ENCODE measurements at places on chromosomes 2 and 18.

GRCh38 chr2:171811245-171811628 lies 82.8 kb downstream of the SLC25A12 start:
- DNase-seq, result peak; percentile 32

- no peak for DNase-seq
These were observed 30.6 kb downstream of the RTN4 start for GRCh38 chr2:55019526-55020258.

- DNase-seq, result peak; percentile 10
These were observed 3.8 kb upstream of the SESTD1 start for GRCh38 chr2:179268277-179268925.

- no peak for DNase-seq
These were observed 38.1 kb downstream of the PLEK start for GRCh38 chr2:68403199-68403644.

DNA sequence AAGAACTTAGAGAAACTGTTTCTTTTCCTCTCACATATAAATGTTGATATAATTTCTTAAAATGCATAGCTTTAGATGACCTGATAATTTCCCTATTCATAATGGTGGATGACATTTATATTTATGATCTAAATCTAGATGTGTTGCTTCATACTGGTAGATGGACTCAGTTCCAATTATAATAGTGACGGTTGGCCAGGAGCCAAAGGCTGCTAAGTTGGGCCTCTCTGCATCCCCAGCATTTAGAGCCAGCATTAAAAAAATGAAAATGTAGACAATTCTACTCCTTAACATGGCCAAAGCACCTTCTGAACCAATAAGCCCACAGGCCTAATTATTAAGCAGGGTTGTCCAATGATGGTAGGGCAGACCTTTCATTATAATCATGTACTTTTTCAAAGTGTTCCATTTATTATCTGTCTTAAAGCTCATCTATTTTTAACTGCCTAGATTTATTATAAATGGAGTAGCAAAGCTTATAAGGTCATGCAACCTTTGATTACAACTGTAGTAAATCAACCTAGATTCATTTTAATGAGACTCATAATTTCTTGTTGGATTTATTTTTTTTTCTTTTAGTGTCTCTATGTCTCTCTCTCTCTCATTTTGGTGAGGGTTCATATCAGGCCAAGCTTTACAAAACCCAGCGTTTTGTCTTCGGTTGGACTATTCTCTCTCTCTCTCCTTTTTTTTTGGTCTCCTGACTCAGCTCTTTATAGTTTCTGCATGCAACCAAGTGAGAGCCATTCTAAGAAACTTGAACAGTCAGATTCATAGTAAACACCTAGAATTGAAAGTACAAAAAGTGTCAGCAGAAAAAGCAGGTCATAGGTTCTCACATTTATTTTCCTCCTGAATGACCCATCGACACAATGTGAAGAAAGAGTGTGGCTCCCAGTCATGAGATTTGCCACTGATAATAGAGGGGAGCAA lies 2016.1 kb upstream of the PIK3C3 start:
- no peak for DNase-seq

DNA sequence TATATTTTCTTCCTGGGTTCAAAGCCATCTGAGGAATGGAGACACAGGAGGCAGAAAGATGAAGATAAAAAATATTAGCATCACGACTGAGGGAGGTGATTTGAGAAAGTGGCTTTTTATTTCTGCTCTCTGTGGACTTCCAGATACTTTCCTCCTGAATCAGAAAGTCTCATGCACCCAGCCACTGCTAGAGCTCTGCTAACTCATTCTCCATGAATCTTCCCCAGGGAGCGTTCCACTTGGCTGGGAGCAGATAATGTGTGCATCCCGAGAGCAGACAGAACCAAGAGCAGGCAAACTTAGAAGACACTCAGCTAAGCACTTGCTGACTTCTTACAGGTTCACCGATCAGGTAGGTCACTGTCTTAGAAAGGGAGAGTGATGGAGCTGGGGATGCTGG lies 264.1 kb upstream of the THUMPD2 start:
- no peak for DNase-seq

GRCh38 chr2:97740590-97741182 lies 27.3 kb downstream of the ZAP70 start:
- no peak for DNase-seq

GRCh38 chr2:24667542-24667941 lies 125.6 kb downstream of the PTRHD1 start:
- DNase-seq, result no peak

- no peak for DNase-seq
These were observed 352.4 kb downstream of the XIRP2 start for GRCh38 chr2:167240671-167241070.

GRCh38 chr18:76647322-76647721 lies 152.3 kb upstream of the ZNF516 start:
- no peak for DNase-seq

GRCh38 chr2:45307147-45307546 lies 297.9 kb upstream of the SIX2 start:
- DNase-seq, result no peak

GRCh38 chr18:51150113-51150700 lies 47.3 kb downstream of the MEX3C start:
- DNase-seq, result no peak

DNA sequence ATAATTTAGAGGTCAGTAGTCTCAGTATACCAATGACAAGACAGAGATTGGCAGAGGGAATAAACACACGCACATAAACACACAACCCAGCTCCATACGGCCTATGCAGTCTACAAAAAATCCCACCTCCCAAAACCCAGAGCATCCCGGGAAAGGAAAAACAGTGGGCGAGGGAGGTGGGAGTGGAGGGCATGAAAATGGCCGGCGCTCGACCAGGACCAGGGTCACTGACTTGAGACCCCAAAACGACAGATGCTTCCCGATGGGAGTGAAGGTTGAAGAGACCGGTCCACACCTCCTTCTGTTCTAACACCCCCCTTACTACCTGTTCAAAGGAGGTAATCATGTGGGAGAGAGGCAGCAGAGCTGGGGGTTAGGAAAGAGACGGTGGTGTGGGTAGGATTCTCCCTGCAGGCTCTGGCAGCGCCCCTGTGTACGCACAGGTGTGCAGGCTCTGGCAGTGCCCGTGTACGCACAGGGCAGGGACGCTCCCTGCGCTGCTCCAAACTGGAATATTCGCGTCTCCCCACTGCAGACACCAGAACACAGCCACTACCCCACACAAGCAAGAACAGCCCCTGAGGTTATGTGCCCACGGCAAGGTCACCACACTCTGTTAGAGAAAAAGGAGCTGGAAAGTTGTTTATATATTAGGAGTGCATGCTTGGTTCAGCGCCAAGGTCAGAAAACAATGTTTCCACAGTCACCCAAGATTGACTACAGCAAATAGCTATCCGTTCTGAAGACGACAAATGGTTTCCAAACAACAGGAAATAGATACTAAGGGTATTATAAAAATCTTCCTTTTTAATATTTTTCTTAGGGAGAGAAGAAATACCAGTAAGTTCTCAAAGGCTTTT lies 67.9 kb downstream of the EIPR1 start:
- DNase-seq, result no peak

DNA sequence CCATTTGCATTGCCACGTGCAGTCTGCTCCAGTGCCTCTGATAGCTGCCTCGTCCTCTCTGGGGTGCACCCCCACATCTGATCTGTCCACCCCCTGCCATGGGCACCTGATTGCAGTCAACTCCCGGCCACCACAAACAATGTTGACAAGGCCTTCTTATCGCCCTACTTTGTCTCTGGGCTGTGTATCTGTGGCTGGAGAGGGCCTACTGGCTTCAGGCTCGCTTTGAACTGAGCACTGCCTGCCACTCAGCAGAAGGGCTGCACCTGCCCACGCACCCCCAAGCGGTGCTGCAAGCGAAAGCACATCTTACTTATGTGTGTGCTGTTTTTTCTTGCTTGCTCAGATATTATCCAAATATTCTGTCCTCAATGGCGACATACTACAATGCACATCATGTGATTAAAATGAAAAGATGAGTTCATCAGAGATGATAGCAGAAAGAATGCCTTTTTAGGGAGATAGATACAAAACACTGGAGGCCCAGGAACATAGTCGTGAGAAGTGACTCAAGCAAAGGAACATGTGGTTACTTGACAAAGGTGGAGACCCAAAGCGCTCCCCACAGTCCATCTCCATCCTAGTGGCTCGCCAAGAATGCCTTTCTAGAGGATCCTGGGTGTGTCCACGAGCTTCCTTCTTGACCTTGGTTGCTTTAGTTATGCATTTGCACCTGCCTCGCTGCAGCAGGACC lies 28.8 kb downstream of the FBLN7 start:
- DNase-seq, result no peak

DNA sequence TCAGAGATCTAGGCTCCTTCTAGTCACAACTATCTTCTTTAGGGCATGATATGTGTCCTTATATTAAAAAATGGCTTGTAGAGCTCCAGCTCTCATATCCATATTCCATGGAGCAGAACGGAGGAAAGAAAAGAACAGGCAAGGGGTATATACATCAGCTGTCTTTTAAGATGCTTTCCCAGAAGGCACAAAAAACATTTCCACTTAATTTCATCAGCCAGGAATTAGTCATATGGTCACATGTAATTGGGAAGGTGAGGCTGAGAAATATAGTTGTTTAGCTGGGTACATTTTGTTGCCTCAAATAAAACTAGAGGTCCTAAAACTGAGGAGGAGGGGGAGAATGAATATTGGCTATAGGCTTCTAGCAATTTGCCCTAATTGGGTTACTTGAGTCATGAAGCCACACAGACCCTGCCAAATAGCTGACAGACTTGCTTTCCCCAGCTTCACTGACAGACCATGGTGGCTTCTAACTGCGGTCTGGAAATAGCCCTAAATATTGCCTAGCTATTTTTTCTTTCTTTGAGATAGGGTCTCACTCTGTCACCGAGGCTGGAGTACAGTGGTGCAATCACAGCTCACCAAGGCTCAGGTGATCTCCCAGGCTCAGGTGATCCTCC lies 20.0 kb downstream of the MAIP1 start:
- no peak for DNase-seq

- DNase-seq, result no peak
These were observed 266.1 kb downstream of the SOCS6 start for GRCh38 chr18:70554854-70555445.

GRCh38 chr2:202032846-202033316 lies 774 bp upstream of the FZD7 start:
- no peak for DNase-seq

GRCh38 chr2:16756831-16757644 lies 91.4 kb upstream of the CYRIA start:
- peak; percentile 63 for DNase-seq

DNA sequence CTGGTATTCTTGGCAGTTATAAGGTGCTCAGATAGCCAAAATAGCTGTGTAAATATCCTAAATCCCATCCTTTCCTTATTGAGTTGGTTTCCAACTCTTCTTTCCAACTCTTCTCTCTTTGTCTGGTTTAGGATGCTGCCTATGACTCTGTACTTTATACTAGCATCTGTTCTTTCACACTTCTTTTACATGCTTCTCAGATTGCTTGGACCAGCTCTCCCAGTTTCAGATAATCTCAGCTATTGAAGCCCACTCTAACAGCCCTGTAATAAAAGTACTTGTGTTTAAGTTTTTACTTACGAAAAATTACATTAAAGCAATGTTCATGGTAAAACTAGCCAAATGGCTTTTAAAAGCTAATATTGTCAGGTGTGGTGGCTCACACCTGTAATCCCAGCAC lies 14.7 kb upstream of the LHCGR start:
- DNase-seq, result no peak

- no peak for DNase-seq
These were observed 11.8 kb upstream of the LHCGR start for GRCh38 chr2:48767330-48767729.

GRCh38 chr2:241860184-241861078 lies 1.7 kb upstream of the PDCD1 start:
- DNase-seq, result no peak

- no peak for DNase-seq
These were observed 114.1 kb downstream of the CRIM1 start for GRCh38 chr2:36469710-36470109.

DNA sequence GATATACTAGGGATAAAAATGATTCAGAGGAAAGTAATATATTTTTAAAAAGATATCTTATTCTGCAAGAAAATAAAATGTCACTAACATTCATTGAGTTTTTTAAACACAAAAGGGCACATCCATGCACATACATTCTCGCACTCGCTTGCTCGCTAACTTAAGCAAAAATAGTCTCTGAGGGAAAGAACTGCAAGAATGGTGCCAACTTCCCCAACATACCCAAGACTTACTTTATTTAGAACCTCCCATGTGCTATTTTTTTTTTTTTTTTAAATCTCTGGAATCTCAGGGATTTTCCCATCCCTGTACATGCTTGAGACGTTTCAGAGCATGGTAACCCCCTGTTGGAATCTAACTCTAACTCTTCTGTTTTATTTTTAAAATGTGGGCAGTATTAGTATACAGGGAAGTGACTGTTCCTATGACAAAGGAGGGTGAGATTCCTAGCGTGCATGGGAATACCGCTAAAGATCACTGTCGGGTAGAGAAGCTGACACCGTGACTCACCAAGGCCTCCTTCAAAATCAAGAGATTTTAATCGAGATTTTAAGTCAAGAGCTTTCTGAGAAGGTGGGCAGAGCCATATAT lies 187.9 kb upstream of the ZEB2 start:
- DNase-seq, result no peak

DNA sequence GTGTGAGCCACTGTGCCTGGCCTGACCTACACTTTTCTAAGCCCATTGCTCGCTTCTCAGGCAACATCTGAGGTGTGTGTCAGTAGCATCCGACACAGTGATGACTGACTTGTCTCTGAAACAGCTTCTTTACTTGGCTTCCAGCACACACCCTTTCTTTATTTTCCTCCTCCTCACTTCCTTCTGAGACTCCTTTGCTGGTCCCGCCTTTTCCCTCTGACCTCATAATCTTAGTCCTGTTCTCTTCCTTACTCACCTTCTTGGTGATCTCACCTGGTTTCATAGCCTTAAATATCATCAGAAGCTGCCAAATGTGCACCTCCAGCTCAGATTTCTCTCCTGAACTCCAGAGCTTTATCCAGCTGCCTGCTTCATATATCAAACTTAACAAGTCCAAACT lies 66.6 kb upstream of the PELI1 start:
- no peak for DNase-seq

- DNase-seq, result no peak
These were observed 223.4 kb upstream of the RND3 start for GRCh38 chr2:150710916-150711315.

GRCh38 chr2:1925928-1926327 lies 181.6 kb upstream of the PXDN start:
- no peak for DNase-seq

GRCh38 chr18:55515214-55515613 lies 72.8 kb downstream of the TCF4 start:
- no peak for DNase-seq

Data from NCI-H446 (cell line).